ENCODE measurements at places on chromosomes 13 and 19. TPM values are rescaled to one million over a fixed set of nuclear protein-coding genes. Genes with fewer than 3 reads are reported as not detected.

Gene MYPOP
- 0.52 TPM for total RNA-seq

Gene TINCR
- total RNA-seq = 2.3 TPM

Gene CATSPERD
- total RNA-seq = not detected

Gene MIR17HG
- 1.5 TPM for total RNA-seq

Gene GJA3
- total RNA-seq = 0.25 TPM

Gene LILRB1
- not detected for total RNA-seq

Gene HOMER3
- total RNA-seq = 32.5 TPM

Gene KASH5
- total RNA-seq = not detected
